Right atrium auricular region (tissue), 2 donors: ENCODE measurements at places on chromosomes 11 and 22.

- DNase-seq, result no peak
These were observed 393.1 kb downstream of the SOX6 start for GRCh38 chr11:15963266-15963665.

DNA sequence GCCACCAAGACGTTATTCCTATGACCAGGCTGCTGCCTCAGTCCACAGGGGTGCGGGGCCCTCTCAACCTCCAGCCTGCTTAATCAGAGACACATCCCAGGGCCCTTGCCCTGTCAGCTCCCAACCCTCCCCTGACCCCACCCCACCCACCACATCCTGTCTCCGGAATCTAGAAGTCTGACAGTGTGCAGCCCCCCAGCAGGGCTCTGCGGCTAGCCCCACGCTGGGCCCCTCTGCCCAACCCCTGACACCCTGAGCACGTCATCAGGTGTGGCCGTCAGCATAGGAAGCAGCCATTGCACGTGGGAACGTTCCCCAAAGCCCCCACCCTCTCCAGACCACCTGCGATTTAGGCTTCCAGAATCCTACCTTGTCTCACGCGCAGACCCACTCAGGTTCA, 34.3 kb upstream of the IGSF9B start:
- no peak for DNase-seq

GRCh38 chr11:117616979-117617378, 180.0 kb downstream of the DSCAML1 start:
- no peak for DNase-seq

DNA sequence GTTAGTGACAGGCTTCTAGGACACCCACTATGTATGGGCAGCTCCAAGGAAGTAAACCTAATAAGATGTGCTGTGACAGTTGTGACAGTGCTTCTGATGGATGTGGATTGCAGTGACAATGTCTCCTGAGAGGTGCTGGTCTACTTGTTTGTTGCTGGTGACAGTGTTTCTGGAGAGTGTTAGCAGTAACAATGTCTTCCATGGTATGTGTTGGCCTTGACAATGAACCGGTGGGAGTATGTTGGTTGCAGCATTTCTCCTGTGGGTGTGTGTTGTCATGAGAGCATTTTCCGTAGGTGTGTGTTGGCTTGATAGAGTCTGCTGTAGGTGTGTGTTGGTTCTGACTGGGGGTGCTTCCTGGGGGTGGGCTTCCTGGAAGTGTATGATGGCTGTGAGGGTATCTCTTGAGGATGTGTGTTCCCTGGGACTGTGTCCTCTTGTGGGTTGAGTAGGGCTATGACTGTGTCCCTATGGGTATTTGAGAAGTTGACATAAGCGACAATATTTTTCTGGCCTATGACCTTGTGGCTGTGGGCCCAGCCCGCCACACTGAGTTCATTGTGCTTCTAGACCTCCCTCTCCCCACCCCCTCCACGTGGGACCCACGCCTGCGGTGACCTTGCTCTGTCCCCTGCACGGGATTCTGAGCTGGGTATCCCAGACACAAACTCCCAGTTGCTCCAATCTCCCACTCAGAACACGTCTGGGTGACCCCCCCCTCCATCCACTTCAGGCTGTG, 1.2 kb downstream of the DCHS1 start:
- no peak for DNase-seq

- DNase-seq, result no peak
These were observed 10.8 kb downstream of the PRR5L start for GRCh38 chr11:36306888-36307287.

DNA sequence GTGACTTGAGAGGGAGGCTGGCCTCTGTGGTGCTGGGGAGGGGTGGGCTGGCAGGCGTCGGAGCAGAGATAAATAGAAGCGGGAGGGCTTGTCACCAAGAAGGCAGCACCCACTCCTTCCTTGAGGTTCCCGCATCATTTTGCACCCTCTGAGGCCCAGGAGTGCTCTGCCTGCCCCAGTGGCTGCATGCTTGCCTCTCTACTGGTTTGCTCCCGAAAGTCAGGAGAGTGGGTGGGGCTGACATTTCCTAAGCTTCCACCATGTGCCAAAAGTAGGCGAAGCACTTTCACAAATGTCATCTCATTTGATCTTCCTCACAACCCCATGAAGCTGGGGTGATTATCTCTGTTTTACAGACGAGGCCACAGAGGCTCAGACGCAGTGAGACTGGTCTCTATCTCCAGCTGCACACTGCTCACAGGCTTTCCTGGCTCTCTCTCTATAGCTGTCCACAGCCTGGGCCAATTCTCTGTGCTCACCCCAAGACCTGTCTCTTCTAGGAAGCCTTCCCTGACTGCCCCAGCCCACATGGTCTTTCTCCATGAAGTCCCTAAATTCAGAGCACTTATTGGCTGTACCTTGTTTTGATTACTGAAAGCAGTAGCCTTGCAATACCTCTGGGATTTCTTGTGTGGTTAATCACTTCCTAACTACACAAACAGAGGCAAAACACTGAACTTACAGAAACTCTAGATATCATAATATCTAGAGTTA, 2.6 kb upstream of the UCP3 start:
- DNase-seq, result no peak

DNA sequence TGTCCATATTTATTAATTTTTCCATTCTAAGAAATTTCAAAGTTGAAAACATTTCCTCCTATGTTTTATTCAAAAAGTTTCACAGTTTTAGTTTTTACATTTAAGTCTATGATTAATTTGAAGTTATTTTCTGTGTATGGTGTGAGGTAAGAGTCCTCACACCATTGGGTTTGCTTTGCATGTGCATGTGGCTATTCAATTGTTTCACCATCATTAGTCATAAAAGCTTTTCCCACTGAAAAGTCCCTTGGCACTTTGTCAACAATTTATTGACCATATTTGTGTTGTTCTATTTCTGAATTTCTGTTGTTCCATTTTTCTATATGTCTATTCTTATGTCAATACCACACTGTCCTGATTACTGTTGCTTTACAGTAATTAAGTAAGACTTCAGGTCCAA, 186.5 kb downstream of the KIF18A start:
- DNase-seq, result no peak

GRCh38 chr11:115739146-115739545, 234.9 kb upstream of the CADM1 start:
- no peak for DNase-seq

GRCh38 chr11:5362017-5362625, 10.8 kb downstream of the OR51B6 start:
- DNase-seq, result no peak

- DNase-seq, result no peak
These were observed 35.9 kb upstream of the SESN3 start for GRCh38 chr11:95266751-95267374.

- DNase-seq, result no peak
These were observed 38.4 kb downstream of the ANO1 start for GRCh38 chr11:70116386-70117065.

DNA sequence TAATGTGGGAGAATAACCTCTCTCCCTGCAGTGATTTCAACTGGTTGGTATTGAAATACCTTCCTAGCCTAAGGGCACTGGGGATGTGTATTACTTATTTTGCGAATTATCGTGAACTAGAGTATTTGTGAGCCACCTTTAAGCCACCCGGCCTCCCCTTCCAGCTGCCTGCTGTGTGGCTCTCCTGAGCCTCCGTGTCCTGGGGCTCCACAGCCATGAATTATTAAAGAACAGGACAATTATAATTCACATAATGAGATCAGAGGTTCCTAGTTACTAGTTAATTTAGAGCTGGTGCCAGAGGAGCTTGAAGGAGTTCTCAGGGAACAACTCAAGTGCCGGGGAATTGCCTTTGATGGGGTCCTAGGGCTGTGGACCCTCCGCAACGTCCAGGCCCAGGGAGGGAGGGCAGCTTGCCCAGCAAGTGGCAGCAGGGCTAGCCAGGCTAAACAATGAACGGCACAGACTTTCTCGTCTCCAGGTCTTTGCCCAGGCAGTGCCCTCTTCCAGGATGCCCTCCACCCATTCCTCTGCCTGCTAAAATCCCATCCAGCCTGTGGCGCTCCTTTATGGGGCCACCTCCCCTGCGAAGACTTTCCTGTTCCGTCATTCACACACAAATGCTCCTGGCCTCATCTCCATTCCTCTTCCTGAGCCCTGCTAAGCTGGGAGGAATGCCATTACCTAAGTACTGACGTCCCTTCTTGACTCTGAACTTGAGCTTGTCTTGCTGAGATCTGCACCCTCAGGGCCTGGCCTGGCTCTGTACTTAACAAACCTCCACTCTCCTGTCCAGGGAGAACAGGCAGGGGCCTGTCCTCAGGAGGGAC, 91.5 kb downstream of the RTL6 start:
- no peak for DNase-seq

- no peak for DNase-seq
These were observed 372.1 kb downstream of the BRD1 start for GRCh38 chr22:49455595-49455994.

DNA sequence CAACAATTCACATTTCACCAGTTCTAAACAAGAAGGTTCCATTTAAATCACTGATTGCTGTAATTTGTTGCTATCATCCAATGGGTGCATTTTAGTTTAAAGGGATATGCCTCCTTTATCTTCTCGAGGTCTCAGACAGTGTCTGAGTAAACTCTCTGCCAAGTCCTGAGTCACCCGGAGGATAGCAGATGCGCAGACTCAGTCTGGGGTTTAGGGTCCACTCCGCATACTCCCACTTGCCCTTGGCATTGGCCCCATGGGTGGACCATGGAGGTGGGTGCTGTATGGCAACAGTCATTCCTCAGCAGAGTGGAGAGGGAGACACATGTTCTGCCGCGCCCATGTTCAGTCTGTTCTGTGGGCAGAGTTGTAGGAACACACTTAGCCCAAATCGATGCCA, 65.4 kb upstream of the CRTAM start:
- no peak for DNase-seq

DNA sequence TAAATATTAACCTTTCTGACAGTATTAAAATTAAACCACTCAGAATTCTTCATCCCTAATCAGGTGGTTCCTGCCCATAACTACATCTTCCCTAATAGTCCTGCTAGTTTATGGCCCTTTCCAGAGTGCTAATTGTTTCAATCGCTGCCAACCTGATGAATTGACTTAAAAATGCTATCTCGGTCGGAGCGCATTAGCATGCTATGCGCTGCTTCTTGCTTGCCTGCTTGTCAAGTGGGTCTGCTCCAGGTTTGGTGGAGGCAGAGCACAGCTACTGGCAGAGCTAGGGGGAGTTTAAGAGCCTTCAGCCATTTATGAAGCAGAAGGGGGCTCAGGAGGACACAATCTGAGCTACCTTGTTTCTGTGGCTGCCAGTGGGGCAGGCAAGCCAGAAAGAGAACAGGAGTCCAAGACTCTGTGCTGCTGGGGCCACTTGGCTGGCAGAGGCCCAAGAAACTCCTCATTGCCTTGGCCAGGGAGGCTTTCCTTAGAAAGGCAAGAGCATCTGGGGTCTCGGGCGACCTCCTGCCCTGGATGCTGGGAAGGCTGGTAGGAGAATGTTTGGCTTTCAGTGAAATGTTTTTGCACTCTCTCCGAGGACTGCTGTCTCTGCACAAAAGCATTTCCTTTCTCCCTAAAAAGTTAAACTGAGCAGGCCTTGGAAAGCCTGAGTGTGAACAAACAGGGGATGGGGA, 62.1 kb upstream of the PHOX2A start:
- DNase-seq, result no peak

- no peak for DNase-seq
These were observed 283.3 kb upstream of the ARHGAP42 start for GRCh38 chr11:100403816-100404215.

DNA sequence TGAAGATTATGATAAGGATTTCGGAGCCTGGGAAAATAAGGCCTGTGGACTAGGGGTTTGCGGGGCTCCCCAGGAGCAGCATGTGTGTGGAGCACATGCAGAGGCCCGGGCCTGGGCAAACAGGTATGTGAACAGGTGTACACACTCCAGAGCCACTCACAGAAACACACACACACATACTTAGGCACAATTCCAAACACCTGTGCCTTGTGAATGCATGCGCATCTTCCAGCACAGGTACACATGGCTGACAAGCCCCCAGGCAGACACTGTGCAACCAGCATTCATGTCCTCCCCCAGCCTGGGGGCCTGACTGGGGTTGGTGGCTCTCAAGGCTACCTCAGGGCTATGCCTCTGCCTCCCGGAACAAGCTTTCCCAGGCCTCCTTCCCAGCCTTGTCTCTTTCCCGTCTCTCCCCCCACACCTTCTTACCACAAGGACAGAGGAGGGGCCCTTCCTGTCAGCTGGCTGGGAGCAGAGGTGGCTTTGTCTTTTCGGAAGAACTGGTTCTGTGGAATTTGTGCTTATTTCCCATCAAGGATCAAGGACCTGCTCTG, 2.6 kb upstream of the P2RY6 start:
- peak; percentile 36 for DNase-seq

DNA sequence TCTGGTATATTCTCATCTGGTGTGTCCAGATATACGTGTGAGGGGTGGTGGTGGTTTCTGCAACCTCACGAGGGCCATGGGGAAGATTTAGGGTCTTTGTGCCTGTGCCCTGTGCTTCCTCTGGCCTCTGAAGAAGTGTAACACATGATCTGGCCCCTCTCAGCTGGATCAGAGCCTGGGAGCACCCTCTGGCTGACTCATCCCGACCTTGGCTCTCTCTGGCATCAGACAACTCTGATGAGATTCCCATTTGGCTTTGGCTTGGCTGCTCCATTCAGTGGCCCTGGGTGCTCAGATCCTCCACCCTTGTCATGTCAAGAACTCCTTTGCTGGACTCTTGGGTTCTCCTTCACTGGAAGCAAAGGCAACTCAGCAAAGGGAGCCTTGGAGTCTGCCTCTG, 45.2 kb downstream of the RASSF10 start:
- no peak for DNase-seq

GRCh38 chr11:113272281-113272680, 42.1 kb upstream of the TTC12 start:
- no peak for DNase-seq

- DNase-seq, result peak; percentile 73
These were observed 65.0 kb downstream of the SFI1 start for GRCh38 chr22:31561238-31561887.

- no peak for DNase-seq
These were observed 109.0 kb downstream of the EMSY start for GRCh38 chr11:76553554-76554476.

DNA sequence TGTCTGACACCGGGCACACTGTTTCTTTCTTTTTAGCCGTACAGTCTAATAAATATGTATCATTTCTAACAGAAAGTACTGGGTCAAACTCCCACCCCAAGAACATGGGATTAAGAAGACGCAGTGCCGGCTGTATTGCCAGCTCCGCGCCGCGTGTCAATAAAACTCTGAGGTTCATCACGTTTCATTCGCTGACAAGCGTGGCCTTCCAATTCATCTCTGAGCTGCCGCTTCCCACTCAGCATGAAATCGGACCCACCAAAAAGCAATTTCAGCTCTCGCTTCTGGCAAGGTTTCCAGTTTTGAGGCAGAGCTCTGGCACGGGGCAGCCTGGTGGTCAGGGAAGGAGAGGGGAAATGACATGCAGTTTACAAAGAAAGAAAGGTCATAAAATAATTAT, 819.8 kb downstream of the OPCML start:
- no peak for DNase-seq

DNA sequence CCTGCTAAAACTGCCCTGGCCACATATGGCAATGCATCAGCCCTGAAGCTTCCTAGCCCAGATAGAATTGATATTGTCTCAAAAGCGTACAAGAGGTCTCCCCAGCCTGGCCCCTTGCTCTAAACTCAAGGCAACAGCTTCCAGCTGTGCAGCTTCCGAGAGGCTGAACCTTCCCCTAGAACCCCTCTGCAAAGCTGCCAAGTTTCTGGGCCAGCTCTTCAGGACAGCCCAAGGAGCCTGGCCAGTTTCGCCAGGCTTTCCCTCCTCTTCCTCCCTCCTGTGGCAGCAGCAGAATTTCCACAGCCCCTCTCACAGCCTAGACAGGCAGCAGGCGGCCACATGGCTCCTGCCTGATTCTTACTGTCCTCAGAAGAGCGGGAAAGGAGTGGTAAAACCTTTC, 34.5 kb downstream of the NUMA1 start:
- no peak for DNase-seq
